MV-4-11 (cell line): ENCODE measurements at places on chromosomes 7 and 10.

- peak; percentile 87 for DNase-seq
Observed at GRCh38 chr7:2637505-2638223, 5.9 kb downstream of the TTYH3 start.

DNA sequence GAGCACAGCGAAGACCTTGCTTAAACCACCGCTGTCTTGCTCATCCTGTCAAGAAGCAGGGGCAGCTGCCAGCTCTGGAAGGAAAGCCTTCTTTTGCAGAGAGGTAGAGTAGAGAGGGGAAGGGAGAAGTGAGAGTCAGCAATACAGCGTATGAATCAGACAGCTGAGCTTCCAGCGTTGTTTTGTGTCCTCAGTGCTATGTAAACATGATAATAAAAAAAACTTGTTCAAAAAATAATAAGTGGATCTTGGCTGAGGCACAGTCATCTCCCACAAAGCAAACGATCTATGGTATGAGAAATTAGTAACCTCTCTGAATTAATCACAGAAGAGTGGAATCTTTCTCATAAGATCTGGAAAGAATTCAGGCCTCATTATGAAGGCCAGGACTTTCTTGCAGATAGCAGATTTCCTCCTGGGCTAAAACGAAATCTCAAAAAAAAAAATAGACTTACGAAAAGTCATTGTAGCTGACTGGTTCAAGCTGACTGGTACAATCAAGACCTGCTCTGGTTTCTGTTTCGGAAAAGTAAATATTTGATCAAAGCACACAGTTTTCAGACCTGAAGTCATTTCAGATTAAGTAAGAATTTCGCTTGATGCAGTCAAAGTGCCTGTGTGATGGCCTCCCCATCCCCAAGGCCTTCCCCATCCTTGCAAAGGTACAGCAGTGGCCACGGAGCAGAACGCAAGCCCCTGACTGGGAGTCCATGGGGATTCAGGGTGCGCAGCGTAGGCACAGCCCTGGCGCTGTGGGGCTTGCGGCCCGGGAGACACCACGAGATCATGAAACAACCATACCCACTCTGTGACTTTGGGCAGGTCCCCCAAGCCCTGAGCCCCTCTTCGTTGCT is 29.4 kb downstream of the CHST15 start:
- DNase-seq = peak; percentile 79

- DNase-seq = no peak
Observed at GRCh38 chr10:37712489-37713131, 144.8 kb downstream of the ZNF248 start.

- peak; percentile 42 for DNase-seq
Observed at GRCh38 chr10:110069502-110069982, 61.8 kb downstream of the ADD3 start.

DNA sequence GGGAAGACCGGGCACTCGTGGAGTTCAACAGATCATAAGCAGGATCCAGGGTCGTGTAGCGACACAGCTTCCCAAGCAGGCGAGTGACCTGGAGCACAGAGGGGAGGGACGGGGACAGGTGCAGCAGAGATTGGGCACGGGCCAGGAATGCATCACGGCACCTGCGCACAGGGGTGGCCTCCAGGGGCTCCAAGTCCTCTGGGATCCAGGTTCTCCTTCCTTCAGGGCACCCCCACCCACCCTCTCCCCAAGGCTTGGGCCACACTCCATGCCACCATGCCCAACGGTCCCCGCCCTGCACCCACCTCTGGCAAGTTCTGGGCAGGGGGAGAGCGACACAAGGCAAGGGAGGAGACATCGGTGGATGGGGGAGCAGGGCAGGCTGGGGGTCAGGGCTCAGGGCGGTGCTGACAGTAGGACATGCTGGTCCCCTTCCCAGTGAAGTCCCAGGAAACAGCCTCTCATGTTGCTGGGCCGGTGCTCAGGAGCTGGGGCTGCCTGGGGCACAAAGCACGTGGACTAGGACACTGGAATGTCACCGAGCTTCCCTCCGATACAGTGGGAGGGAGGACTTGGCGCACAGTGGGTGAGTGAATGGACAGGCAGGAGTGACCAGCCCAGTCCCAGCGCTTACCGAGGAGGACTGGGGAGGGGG is 597.3 kb downstream of the PTPRN2 start:
- DNase-seq = no peak

- no peak for DNase-seq
Observed at GRCh38 chr7:112282476-112283188, 76.1 kb downstream of the ZNF277 start.

DNA sequence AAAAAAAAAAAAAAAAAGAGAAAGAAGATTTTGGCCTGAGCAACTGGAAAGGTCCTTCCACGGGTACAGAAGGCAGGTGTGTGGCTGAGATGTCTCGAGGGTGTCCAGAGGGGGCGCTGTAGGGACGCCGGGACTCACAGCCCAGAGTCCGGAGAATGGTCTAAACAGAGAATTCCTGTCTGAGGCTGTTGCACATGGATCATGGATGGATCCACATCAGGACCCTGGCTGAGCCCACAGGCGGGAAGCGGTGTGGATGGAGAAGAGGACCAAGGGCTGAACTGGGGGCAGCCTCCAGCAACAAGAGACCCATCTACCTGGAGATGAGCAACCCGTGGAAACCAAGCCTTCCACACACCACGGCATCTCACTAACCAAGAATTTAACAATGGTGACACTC is 55.0 kb downstream of the PKD1L1 start:
- DNase-seq = no peak

GRCh38 chr7:8210845-8211724 is 50.9 kb downstream of the ICA1 start:
- DNase-seq = no peak

- peak; percentile 90 for DNase-seq
Observed at GRCh38 chr7:76403780-76404494, 5.6 kb downstream of the SSC4D start.

- DNase-seq = no peak
Observed at GRCh38 chr10:45280113-45280760, 35.2 kb downstream of the OR13A1 start.

DNA sequence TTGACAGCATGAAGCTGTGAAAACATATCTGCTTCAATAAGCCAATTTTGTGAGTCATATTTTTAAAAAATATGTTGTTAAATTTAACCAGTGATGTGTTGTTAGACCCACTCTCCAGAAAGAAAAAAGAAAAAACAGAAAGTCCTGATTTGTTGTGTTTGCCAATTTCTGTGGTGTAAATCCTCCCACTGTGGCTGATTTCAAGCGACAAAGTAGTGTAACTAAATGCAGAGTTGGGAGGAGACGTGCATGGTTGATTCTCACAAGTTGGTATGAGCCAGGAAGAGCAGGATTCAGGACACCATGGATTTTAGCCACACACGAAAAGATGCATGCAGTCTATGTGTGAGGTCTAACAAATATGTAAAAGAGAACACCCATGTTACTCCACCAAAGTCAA is 139.1 kb downstream of the CCDC3 start:
- no peak for DNase-seq

GRCh38 chr10:62249957-62250356 is 18.7 kb downstream of the RTKN2 start:
- DNase-seq = no peak

GRCh38 chr7:41003977-41004376 is 698.9 kb downstream of the INHBA start:
- no peak for DNase-seq

DNA sequence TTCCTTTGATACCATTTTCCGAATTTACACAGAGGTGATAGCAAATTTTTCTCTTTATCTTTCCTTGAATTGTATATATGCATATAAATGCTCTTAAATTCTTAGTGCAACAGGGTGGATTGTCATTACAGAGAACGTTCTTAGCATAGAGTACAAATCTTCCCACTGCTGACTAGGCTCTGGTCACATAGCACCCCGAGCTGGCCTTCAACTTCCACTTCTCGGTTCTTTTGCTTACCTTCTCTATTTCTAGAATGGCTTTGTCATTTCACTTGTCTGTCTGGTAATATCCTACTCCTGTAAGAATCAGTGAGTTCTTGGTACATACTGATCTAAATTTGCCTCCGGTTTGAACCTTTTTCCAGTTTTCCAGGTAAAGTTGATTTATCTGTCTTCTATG is 13.4 kb downstream of the ADIRF start:
- DNase-seq = no peak

DNA sequence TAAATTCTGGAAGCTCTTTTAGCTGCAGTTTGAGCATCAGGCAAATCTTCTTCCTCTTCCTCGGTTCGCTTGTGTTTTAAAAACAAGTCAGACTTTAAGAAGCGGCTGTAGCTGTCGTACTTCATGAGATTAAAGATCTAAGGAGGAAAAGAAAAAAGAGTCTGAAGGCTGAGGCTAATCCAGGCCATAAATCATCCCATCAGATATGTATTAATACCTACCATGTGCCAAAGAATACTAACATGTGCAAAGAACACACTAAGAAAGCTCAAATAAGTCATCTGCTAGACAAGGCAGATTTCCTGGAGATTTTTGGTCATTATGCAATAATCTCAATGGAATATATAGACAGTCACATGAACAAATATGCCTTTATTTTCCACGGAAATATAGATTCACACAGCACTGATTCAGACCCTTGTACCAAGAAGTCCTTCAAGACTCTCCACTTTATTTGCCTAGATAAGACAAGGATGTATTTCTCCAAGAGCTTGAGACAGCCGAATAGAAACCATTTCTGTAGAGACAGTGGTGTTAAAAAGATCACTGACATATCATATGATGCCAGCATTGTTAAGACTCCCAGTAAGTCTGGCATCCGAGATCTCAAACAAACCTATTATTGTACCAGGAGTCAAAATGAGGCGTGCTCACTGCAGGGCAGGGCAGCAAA is 42.3 kb downstream of the RGS10 start:
- no peak for DNase-seq

GRCh38 chr10:76969366-76969948 is 668.2 kb downstream of the KCNMA1 start:
- DNase-seq = no peak

DNA sequence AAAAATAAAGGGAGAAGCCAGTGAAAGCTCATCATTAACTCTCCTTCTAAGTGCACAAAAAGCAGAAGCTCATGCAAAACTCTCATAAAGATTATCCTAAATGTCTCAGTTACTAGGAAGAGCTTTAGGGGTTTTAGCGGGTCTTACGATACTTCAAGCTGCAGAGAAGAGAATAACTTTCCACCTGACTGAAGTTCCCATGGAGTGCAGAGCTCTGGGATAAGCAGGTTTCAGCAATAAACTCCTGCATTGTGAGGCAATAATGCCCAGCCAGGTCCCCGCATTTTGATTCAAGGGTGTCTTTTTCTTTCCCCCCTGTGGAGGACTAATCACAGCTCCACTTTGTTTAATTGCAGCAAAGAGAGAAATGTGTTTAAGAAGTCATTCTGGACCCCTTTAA is 241.9 kb upstream of the SP8 start:
- no peak for DNase-seq

- DNase-seq = no peak
Observed at GRCh38 chr10:83167081-83167480, 972.2 kb upstream of the GHITM start.

- no peak for DNase-seq
Observed at GRCh38 chr10:122543676-122544445, 16.7 kb upstream of the DMBT1 start.

GRCh38 chr7:4185721-4186512 is 496.2 kb upstream of the FOXK1 start:
- DNase-seq = no peak

GRCh38 chr10:130111852-130112180 is 1.2 kb upstream of the C10orf143 start:
- no peak for DNase-seq

DNA sequence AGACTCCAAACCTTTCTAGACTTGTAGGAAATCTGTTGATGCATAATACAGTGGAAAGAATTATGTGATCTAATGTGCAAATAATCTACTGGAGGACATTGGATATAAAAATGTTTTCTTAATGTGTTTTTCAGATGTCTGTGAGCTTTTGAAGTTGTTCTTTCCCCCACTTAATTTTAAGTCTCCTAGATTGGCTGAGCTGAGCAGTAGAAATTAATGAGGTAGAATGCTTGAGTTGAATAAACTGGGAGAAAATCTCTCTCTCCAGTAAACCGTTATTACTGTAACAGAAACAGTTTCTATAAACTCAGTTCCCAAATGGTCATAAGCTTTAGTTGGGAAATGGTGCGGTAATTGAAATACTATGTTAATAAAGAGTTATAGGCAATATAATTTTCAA is 15.7 kb downstream of the CSGALNACT2 start:
- DNase-seq = no peak

GRCh38 chr7:23941551-23941950 is 231.5 kb downstream of the STK31 start:
- DNase-seq = no peak

GRCh38 chr10:48411510-48411909 is 105.0 kb downstream of the MAPK8 start:
- no peak for DNase-seq

- DNase-seq = no peak
Observed at GRCh38 chr7:116950889-116951351, 2.4 kb upstream of the ST7 start.

DNA sequence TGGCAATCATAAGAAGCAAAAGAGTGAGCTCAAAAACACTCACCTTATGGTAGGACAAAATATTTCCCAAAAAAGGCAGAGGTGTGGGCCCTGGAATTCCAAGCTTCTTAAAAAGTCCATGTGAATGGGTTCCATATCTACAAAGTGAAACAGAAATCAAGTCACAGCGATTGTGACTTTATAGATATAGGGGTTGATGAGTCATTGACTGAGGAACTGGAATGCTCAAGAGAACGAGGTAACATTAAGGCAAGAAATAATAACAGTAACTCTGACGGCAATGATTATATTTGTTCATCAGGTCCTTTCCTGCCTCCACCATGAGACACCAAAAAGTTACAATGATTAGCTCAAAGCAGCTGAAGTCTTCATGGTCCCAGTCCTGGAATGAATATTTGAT is 4.0 kb downstream of the CYP3A4 start:
- DNase-seq = no peak

- DNase-seq = no peak
Observed at GRCh38 chr7:63065684-63066083, 933.0 kb upstream of the ZNF722 start.

- DNase-seq = no peak
Observed at GRCh38 chr7:81516898-81517297, 252.9 kb downstream of the HGF start.

DNA sequence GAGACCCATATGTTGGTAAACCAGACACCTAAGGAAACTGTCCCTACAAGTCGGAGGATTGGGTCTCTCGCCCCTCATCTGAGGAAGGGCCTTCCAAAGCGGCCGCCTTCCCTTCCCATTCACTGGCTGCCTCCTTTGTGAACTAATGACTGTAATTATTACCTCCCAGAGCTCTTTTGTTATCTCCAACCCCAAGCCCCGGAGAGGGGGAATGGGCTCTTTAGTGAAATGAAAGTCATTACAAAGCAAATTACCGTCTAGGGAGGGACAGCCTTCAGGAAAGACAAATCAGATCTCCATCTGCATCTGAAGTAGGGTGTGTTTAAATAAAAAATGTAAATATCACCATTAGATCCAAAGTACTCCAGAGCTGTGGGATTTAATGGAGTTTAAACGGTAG is 2.6 kb upstream of the GAD2 start:
- no peak for DNase-seq

- DNase-seq = peak; percentile 80
Observed at GRCh38 chr10:5512881-5513612, 11.7 kb upstream of the CALML3 start.

GRCh38 chr7:126657599-126658358 is 595.0 kb downstream of the GRM8 start:
- DNase-seq = peak; percentile 48
